ENCODE measurements at places on chromosomes 7 and 10.

- no peak for DNase-seq
Measured at GRCh38 chr10:89296220-89296648, 5.6 kb upstream of the IFIT2 start.

GRCh38 chr7:11436316-11436715 lies 395.7 kb downstream of the THSD7A start:
- DNase-seq = no peak

DNA sequence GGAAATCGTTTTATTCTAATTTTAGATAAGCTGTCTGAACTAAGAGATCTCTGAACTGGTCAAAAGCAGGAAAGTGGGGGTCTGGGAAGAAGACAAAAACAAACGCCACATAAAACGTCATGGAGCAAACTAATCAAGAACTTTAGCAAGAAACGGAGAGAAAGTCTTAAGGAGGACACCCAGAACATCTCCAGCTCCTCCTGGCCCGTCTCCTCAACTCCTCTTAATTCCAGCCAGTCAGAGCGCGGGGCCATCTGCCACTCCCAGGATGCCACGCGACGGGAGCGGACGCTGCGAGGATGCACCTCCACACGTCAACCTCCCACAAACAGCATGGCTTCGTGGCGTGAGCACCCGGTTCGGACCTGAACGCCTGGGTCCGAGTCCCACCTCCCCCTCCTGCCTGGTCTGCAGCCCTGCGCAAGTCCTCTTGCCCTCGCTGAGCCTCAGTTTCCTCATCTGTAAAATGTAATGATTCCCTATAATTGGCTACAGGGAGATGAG lies 598 bp downstream of the MMS19 start:
- peak; percentile 48 for DNase-seq

DNA sequence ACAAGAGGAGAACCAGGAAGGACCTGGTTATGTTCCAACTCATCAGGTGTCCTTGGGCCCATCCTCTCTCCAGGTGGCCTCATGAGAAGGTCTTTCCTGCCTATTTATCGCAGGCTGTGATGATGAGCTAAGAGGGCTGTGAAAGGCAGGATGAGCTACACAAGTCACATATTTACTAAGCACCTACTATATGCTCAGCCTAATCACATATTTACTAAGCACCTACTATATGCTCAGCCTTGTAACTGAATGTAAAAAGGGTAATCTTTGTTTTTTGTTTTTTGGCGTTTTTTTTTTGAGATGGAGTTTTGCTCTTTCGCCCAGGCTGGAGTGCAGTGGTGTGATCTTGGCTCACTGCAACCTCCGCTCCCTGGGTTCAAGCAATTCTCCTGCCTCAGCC lies 44.2 kb upstream of the NPFFR1 start:
- DNase-seq = no peak

DNA sequence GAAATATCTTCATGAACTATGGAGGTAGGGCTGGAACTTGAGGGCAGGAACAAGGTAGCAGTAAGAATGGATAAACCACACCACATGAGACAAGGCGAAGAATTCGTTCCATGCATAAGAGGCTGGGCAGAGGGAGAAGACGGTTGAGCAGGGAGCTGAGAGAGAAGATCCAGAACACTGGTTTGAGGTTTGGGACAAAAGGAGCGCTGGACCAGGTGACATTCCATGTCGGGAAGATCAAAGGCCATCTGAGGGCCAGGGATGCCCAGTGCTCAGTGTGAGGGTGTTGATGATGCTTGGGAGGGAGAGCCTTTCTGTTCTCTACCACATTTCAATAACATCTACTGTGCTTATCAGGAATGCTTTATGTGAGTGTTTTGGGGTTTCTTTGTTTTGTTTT lies 52.8 kb downstream of the WIPF3 start:
- no peak for DNase-seq

DNA sequence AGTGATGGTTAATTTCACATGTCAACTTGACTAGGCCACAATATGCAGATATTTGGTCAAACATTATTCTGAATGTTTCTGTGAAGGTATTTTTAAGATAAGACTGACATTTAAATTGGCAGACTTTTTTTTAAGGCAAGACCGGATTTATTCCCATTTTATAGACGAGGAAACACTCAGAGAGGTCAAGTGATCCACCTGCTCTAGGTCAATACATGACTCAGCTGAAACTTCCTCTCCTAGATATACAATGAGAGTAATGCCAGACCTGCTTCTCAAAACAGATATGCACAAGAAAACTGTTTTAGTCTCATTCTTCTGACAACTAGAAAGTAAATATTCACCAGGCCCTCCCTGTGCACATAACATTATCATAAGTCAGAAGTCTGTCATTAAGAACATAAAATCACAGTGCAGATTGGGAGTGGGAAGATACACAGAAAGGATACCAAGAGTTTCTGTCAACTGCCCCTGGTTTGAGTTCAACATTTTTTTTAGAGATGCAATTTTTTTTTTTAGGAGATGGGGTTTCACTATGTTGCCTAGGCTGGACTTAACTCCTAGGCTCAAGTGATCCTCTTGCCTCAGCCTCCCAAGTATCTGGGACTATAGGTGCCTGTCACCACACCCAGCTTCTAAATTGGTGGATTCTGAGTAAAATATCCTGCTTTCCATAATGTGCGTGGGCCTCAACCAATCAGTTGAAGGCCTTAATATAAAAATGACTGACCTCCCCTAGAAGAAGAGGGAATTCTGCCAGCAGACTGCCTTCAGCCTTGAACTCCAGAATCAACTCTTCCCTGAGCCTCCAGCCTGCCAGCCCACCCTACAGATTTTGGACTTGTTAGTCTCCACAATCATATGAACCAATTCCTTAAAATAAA lies 121.4 kb downstream of the ZFAND4 start:
- DNase-seq = no peak

GRCh38 chr7:105797652-105798051 lies 78.7 kb downstream of the ATXN7L1 start:
- no peak for DNase-seq

GRCh38 chr10:79116801-79117723 lies 48.3 kb downstream of the ZMIZ1 start:
- no peak for DNase-seq

- DNase-seq = no peak
Measured at GRCh38 chr10:78905957-78906308, 162.8 kb upstream of the ZMIZ1 start.

- no peak for DNase-seq
Measured at GRCh38 chr7:94649450-94649849, 6.5 kb downstream of the SGCE start.

- peak; percentile 46 for DNase-seq
Measured at GRCh38 chr7:130912862-130913638, 179.0 kb upstream of the KLF14 start.

GRCh38 chr7:726854-727103 lies 280 bp downstream of the DNAAF5 start:
- DNase-seq = no peak

DNA sequence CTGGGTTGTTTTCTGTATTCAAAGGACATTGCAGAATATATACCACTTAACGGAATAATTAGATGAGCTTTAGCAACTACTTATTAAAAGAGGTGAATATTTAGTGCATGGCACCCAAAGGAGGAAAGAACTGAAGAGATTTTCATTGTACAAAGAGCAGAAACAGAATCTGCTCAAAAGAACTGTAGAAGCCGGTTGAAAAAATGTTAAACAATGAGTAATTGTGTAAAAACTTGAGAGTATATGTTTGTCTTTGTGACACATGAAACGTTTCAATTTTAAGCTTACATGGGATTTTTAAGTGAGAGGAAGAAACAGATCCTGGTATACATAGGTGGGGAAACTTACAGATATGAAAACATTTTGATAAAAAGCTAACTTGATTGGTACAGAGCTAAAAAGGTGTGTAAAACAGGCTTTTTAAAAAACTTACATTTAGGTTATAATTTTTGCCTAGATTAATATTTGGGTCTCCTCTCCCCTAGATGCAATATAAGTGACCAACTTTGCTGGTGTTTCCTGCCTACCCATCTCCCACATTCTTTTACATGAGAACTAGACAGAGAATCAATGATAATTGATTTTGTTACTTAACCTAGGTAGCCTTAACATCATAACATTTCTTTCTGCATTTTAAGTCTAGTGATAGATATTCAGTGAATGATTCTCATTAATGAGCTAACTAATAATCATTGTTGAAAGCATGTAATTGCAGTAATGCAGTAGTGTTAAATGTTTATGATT lies 6.8 kb downstream of the ARL5B start:
- no peak for DNase-seq

- no peak for DNase-seq
Measured at GRCh38 chr10:121362026-121362425, 236.2 kb downstream of the FGFR2 start.

- DNase-seq = no peak
Measured at GRCh38 chr10:88194961-88195367, 331.5 kb downstream of the PTEN start.

DNA sequence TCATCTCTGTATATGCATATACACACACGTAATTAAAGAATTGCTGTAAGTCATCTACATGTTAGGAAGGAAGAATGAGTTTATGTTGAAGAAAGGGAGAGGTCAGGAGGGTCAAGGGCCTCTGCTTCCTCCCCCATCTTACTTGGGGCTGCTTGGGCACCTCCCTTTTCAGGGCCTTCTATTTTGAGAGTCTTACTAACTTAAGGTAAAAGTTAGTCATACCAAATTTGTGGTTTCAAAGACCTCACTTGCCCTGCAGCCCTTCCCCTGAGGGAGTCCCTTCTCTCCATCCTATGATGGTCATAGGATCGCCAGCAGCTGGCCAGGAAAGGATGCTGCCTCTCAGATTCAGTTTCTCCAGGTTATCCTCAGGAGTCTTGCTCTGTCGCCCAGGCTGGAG lies 2.6 kb downstream of the PLEKHS1 start:
- no peak for DNase-seq

- DNase-seq = no peak
Measured at GRCh38 chr7:28754027-28754426, 204.1 kb downstream of the TRIL start.

All from stimulated activated CD8-positive, alpha-beta memory T cell treated with anti-CD3 and anti-CD28 coated beads, Interleukin-15, amount 100 ng/mL, for 24 hours (primary cell).